ENCODE measurements at places on chromosomes 7 and 10.

GRCh38 chr10:112955582-112956421 is 5.8 kb downstream of the TCF7L2 start:
- no peak for DNase-seq

GRCh38 chr10:62112300-62112699 is 156.3 kb downstream of the RTKN2 start:
- DNase-seq: no peak

DNA sequence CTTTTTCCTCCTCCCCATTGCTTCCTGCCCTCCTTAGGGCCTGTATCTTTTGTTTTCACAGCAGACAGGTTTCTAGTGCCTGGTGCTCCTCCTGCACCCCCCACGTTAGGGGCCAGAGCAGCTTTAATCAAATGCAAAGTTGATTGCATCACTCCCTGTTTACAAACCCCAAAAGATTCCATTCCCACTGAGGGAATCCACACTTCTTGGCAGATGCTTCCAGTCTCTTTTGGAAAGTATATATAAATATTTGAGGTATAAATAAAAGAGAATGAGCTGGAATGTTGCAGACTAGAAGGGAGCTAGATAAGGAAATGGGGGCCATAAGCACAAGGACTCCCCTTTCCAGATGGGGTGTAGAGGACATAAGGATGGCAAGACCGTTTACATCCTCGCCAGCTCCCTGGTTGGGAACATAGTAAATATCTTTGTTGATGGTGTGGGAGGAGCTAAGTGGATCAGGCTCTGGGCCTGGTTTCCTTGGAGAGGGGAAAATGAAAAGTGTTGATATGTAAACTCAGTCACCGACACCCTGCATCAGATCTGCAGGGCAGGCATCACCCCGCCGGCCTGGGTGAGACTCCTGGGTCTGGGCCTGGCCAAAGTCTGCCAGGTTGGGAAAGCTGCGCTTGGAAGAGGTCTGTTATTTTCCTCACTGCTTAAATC is 6.2 kb downstream of the RARRES2 start:
- no peak for DNase-seq

- no peak for DNase-seq
These were observed 4.9 kb downstream of the HNRNPF start for GRCh38 chr10:43403911-43404703.

DNA sequence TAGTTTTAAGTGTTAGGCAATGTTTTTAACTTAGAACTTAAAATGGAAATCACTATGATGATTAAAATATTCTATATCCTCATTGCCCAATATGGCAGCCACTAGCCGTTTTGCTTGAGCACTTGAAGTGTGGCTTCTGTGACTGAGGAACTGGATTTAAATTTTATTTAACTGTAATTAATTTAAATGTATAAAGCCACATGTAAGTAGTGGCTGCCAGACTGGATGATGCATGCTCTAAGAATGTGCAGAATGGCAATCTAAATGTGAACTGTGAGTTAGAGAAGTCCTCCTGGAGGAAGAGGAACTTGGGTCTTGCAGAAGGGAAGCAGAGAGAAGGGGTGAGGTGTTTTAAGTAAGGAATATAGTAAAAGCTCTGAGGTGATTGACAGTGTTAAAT is 451.4 kb downstream of the SUGCT start:
- DNase-seq: no peak

DNA sequence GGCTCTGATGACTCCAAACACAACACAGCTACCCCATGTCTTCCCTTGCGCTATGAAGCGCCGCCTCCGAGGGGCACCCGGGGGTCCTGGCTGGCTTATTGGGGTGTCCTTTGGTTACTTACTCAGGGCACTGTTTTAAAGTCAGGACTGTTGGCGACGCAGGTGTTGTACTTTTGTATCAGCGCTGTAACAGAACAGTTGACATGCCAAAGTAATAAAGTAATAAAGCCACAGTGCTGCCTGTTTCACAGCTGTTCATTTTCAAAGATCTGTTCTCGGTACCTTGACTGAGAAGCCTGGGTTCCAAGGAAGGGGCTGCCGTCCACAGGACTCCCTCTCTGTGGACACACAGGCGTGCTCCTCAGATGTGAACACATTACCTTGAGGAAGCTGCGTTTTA is 64.1 kb downstream of the WDR37 start:
- no peak for DNase-seq

DNA sequence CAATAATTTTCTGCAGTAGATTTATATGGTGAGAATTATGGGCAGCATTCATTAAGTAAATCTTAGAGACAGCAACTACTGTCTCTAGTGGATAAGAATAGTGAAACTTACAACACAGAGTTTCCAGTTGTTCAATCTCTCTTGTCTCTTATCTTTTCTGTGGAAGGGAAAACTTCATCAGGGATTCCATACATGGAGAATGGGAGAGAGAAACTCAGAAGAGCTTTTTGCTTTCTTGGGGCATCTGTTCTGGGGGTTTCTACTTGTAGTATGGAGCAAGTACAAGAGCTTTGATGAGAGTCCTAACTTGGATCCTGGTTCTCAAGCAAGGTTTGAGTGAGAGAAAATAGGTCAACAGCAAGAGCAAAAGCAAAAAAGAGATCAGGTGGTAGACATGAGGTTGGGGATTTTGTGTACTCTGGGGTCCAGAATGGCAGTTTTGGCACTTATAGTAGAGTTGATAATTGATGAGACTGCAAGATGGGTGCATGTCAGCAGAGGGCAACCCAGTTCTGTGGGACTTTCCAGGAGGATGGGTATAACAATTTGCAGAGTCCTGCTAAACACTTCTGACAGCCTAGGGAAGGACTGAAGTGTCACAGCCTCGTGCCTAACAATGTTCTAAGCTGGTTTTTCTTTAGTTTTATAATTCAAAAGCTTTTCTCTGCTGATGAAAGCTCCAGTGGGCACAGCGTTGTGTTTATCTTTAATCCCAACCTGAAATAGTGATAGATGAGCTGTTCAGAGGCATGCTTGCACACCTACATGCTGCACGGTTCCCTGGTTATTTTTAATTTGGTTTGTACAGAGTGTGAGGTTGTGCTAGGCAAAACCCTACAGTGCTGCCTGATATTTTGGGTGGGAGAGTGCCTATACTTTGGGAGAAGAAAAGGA is 32.0 kb upstream of the STRIP2 start:
- peak; percentile 43 for DNase-seq

DNA sequence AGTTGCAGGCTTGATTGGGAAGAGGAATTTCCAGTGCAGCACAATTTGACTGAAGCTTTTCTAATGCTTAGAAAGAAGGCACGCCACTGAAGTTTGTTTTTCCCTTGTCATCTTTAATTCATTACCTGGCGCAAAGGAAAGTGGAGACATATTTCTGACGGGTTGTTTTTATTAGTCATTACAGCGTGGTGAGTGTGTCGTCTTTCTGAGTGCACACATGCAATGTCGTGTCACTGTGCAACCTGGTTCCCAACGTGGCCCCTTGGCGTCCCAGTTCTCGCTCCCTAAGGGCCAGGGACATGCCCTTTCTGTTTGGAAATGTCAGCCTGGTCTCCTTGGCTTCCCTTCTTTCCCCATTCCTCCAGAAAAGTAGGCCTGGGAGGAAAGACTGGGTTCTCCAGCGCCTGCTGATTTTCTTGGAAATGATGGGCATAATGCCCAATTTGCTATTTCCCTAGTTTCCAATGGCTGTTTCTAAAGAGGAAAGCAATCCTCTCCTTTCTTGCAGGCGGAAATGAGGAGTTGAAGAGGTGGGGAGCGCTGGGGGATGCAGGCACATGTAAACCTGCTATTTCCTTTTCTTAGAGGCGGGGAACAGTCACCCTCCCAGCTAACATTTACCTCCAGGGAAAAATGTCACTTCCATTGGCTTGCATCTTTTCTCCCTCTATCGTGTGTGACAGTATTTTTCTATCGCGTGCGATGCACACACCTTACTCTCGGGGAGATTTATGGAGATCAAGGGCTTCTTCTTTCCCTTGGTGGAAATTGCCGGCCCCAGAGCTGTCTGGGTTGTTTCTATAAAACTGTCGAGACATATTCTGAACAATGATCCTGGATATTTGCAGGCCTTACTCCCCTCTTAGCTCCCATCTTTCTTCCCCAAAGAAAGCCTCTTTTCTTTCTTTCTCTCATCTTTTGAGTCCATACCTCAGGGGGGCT is 249.8 kb downstream of the ARHGAP12 start:
- peak; percentile 12 for DNase-seq

DNA sequence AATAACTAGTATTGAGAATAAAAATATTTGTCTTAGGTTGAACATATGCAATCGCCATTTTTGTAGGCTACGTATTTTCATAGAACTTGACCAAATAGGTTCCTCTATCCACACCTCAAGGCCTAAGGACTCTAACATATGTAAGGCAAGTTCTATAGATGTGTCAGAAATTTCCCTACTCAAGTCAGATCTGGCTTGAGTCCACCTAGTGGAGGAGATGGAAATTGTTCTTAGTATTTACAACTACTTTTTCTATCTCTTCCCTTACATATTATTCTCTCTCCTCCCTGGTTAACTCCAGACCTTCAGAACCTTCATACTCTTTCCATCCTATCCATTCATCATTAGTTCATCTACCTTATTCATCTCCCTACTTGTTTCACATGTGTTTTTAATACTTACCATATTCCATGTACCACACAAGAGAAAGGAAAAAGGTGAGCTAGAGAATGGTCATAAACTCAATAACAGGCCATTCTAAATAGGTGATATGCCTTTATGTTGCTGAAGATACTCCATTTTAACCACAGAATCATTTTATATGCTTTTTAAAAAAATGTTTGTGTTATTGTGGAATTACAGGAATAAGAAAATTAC is 174.5 kb upstream of the HDAC9 start:
- peak; percentile 71 for DNase-seq

DNA sequence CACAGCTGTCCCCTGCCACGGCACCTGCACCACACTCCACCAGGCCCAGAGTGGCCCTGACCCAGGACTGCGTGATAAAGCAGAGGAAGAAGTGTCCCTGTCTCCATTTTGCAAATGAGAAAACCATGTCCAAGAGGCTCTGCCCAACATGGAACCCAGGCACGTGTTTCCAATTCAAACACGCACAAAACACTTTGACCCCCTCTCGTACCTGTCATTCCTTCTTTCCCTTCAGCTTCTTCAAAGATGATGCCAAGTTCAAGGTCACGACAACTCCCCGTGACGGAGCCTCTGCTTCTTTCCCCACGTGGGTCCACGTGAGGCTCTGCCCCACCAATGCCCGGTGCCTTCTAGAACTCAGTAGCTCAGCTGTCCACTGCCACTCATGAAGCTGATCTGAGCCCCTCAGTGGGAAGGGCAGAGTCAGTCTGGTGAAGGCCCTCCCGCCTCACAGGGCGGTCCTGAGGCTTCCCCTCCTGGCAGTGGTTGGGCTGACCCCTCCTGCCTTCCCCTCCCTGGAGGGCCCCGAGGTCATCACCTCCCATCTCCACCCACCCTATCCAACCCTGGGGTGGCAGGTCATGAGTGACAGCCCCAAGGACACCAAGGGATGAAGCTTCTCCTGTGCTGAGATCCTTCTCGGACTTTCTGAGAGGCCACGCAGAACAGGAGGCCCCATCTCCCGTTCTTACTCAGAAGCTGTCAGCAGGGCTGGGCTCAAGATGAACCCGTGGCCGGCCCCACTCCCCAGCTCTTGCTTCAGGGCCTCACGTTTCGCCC is 19.0 kb downstream of the CALML5 start:
- DNase-seq: no peak

DNA sequence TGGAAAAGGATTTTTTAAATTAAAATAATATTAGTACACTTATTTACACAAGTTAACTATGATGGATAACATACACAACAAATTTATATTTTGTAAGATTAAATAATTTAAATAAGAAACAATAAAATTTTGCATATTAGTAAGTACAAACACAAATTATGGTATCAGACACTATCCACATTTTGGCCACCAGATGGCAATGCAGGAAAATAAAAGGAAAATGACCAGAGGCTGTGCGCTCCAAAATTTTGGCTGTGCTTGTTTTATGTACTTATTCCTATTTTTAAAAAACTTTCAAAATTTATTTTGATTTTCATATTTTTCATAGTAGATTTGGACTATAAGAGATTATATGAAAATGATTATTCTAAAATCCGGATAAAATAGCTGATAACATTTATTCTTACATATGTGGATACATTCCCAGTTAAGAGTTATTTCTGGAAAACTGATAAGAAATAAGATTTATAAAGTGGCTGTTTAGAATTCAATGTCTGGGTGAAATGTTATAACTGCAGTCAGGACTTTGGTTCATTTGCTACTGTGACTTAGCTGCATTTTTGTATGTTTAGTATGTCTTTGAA is 274.7 kb upstream of the HGF start:
- DNase-seq: peak; percentile 62

GRCh38 chr10:44386546-44387052 is 1.7 kb upstream of the CXCL12 start:
- DNase-seq: peak; percentile 48

DNA sequence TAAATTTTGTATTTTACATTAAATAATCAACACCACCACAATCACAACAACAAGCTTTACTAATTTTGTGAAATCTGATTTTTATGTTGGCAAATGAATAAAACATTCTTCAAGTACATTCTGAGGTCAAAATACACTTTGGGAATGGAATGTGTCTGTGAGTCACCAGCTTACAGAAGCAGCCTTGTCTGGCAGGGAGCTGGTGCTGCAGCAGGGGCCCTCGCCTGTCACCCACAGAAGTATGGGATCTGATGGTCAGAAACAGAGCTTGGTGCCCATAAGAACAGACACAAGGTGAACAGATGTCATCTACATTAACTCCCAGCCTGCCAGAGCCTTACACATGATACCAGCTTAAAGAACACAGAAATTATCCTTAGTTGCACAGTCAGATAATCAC is 496.9 kb downstream of the CCSER2 start:
- DNase-seq: peak; percentile 25

DNA sequence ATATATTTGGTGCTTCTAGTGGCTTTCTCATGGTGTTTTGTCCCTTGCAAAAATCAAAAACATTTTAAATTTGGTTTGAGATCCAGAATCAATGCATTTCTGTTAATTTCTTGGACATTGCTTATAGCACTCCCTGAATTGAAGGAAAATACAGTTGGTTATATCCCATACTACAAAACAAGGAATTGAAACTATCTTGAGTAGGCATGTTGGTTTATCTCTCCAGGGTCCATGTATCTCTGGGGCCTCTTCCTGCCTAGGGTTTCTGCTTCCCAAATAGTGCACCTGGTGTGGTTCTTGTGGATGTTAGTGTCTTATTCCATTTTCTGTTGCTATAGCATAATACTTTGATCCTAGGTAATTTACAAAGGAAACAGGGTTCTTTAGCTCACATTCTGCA is 212.4 kb downstream of the CAMK1D start:
- no peak for DNase-seq

GRCh38 chr10:24857031-24857725 is 95.2 kb downstream of the PRTFDC1 start:
- no peak for DNase-seq

DNA sequence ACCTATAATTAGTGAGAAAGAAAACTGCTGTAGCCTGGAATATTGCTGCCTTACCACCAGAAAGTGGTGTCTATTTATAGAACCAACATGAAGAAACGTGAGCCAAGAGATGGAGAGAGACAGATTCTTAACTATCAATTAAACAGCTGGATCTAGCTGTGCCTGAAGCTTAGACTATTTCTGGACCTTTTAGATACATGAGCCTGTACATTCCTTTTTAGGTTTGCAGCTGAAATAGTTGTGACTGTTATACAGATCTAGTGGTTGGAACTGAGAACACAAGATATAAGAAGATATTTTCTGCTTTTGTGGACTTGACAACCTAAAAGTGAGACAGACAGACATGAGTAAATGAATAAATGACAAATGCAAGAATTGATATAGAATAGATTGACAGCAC is 73.4 kb downstream of the CDK14 start:
- DNase-seq: no peak

- DNase-seq: no peak
These were observed 2.6 kb downstream of the PHYHIPL start for GRCh38 chr10:59179068-59179467.

- no peak for DNase-seq
These were observed 13.3 kb downstream of the ZRANB1 start for GRCh38 chr10:124955243-124955642.

GRCh38 chr7:158976468-158976848 is 120.1 kb downstream of the DYNC2I1 start:
- DNase-seq: no peak
